ENCODE measurements at places on chromosomes 1 and 21. TPM values are rescaled to one million over a fixed set of nuclear protein-coding genes. Genes with fewer than 3 reads are reported as not detected.

The DISP1 gene
- 24.6 TPM for total RNA-seq

The OSBPL9 gene
- 144 TPM for total RNA-seq

The PGM1 gene
- 97.1 TPM for total RNA-seq

The LIPI gene
- not detected for total RNA-seq

The GLIS1 gene
- total RNA-seq, result not detected

The IGFN1 gene
- not detected for total RNA-seq

The ALX3 gene
- total RNA-seq, result not detected

The KRTAP13-2 gene
- not detected for total RNA-seq

The HTR6 gene
- total RNA-seq, result not detected

The CRABP2 gene
- 0.85 TPM for total RNA-seq

The OLIG2 gene
- total RNA-seq, result 17.2 TPM

The FLG gene
- total RNA-seq, result 0.04 TPM

The PLA2G2D gene
- not detected for total RNA-seq

The LRRIQ3 gene
- total RNA-seq, result 0.81 TPM

The CD52 gene
- total RNA-seq, result not detected

The OLFML3 gene
- 104 TPM for total RNA-seq

The IL12RB2 gene
- not detected for total RNA-seq

The THRAP3 gene
- 131 TPM for total RNA-seq

The TRIM67 gene
- total RNA-seq, result not detected

The KRTAP7-1 gene
- total RNA-seq, result not detected

The PLA2G4A gene
- total RNA-seq, result not detected

The TRIM45 gene
- total RNA-seq, result 16.1 TPM

The TCHH gene
- total RNA-seq, result not detected

The SYF2 gene
- 43.2 TPM for total RNA-seq

The PPIAL4G gene
- total RNA-seq, result not detected

The PTPRC gene
- not detected for total RNA-seq

The GBP4 gene
- 0.02 TPM for total RNA-seq

The NID1 gene
- 27.4 TPM for total RNA-seq

The KIF14 gene
- total RNA-seq, result 21.0 TPM

The POU2F1 gene
- 16.8 TPM for total RNA-seq

The PTGFR gene
- total RNA-seq, result not detected

The LENEP gene
- not detected for total RNA-seq

The ARHGAP29 gene
- total RNA-seq, result 18.4 TPM

The SLC35D1 gene
- total RNA-seq, result 19.6 TPM

The NGF gene
- not detected for total RNA-seq

The RHBDL2 gene
- 0.10 TPM for total RNA-seq

The FCRL4 gene
- total RNA-seq, result not detected

The TMPRSS3 gene
- total RNA-seq, result not detected

The PLXNA2 gene
- 34.8 TPM for total RNA-seq

The SLC44A5 gene
- 0.33 TPM for total RNA-seq

The TP73 gene
- total RNA-seq, result 14.9 TPM

The UBL4B gene
- not detected for total RNA-seq

The CYP4Z1 gene
- not detected for total RNA-seq

The AMY2A gene
- not detected for total RNA-seq

The MRPS6 gene
- 32.6 TPM for total RNA-seq

The C1orf185 gene
- total RNA-seq, result not detected

The F5 gene
- total RNA-seq, result not detected

The DCDC2B gene
- total RNA-seq, result not detected

The PROK1 gene
- total RNA-seq, result not detected
